ENCODE measurements at places on chromosomes 12 and 14. TPM values are rescaled to one million over a fixed set of nuclear protein-coding genes. Genes with fewer than 3 reads are reported as not detected.

DNA sequence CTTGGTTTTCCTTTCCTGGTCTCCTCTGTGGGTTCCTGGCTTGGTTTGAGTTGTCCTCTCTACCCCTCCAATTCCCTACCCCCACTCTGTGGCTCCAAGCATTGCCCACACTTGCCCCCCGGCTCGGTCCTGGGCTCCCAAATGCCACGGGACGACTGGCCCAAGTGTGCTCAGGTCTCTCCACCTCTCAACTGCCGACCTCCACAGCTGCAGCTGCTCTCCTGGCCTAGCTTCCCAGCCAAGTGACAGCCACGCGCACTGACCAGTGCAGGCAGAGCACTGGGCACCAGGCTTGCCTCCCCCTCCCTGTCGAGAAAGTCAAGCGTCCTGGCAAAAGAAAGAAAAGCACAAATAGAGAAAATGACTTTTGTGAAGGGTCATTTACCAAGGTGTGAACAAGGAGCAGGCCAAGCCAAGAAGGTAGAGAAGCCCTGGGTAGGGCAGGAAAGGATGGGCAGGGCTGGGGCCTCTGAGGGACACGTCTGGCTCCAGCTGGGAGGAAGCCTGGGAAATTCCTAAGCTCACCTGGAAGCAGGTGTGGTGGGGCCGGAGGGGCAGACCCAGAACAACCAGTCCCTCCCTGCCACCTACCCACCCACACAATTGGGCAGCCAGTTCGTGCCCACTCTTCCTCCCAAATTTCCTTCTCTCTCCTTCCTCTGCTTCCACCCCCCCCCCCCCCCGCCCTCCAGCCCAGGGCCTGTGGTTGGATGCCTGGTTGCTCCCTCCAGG, 1.8 kb upstream of the CEP170B start:
- no peak overlapping the region for H3K4me3 ChIP-seq
- H3K27me3 ChIP-seq, result no peaks in the 10 kb centered on the region
- no peak overlapping the region for H3K27ac ChIP-seq
- H3K4me1 ChIP-seq, result peaks cover 25% of the 10 kb centered on the region
- no peaks in the 10 kb centered on the region for H3K36me3 ChIP-seq

DNA sequence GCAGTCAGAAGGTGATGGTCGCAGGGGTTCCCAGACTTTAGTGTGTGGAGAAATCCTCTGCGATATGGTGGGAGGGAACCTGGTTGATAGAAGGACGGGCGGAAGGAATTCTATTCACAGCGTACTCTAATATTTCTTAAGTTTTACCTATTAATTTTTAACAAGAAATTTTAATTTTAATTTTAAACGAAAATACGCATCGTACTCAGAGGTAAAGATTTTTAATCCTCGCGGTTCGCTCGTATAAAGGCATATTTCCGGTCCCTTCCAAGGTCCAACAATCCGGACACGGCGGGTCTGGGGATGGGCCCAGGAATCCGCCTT, 338 bp upstream of the SLC48A1 start:
- no peaks in the 10 kb centered on the region for H3K27me3 ChIP-seq
- peak overlapping the region; percentile 98 for H3K4me3 ChIP-seq
- DNase-seq, result no peak
- peak overlapping the region; percentile 89 for H3K27ac ChIP-seq
- peaks cover 45% of the 10 kb centered on the region for H3K4me1 ChIP-seq

DNA sequence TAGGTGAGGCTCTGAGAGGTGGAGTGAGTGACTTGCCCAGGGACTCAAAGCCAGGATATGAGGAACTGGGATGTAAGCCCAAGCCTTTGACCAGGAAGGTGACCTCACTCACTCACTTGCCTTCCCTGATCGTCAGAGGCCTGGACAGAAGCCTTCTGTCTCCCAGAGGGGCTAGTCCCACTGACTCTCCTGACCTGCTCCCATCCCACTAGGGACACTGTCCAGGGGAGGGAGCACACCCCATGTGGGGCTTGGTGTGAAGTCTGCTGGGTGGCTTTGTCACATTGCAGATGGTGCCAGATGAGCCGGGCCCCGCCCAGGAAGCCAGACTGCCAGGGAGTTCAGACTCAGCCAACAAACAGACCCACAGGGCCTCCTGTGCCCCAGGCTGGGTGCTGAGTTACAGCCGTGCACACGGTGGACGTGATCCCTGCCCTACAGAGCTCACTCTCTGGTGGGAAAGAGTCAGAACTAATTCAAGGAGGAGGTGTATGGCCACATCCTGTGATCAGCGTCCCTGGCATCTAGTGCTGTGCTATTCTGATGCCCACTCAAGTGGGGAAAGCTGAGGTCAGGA, 28.3 kb downstream of the MMAB start:
- H3K4me1 ChIP-seq, result no peaks in the 10 kb centered on the region
- no peak overlapping the region for H3K27ac ChIP-seq
- H3K36me3 ChIP-seq, result peaks cover under 1% of the 10 kb centered on the region
- no peak overlapping the region for H3K4me3 ChIP-seq
- peaks cover 15% of the 10 kb centered on the region for H3K27me3 ChIP-seq

GRCh38 chr12:106867651-106868050, 88.1 kb upstream of the TMEM263 start:
- no peak overlapping the region for H3K4me3 ChIP-seq
- H3K27me3 ChIP-seq, result no peaks in the 10 kb centered on the region
- no peaks in the 10 kb centered on the region for H3K36me3 ChIP-seq

- no peaks in the 10 kb centered on the region for H3K4me1 ChIP-seq
- no peaks in the 10 kb centered on the region for H3K27me3 ChIP-seq
- H3K36me3 ChIP-seq, result no peaks in the 10 kb centered on the region
- no peak overlapping the region for H3K27ac ChIP-seq
- no peak for DNase-seq
Observed at GRCh38 chr12:54759751-54760150, 94.6 kb upstream of the MUCL1 start.

DNA sequence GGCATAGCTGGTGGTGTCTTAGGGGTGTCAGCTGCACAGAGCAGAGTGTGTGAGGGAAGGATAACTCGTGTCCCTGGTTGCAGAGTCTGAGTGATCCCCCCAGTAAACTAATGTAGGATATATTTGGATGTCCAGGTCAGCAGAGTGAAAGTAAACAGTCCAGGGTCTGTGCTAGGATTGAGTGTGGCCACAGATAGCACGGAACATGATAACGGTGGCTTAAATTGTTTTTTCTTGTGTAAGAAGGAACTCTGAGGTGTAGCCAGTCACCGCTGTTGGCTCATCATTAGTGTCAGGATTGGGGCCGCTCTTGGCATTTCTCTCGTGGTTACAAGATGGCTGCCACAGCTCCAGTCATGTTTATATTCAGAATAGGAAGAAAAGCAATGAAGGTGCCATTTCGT, 97.3 kb downstream of the DERA start:
- H3K27ac ChIP-seq, result no peak overlapping the region
- peaks cover 9% of the 10 kb centered on the region for H3K4me1 ChIP-seq
- no peaks in the 10 kb centered on the region for H3K27me3 ChIP-seq
- H3K36me3 ChIP-seq, result peaks cover 8% of the 10 kb centered on the region

SERPINA6 gene
- polyA plus RNA-seq, result not detected

- H3K27ac ChIP-seq, result no peak overlapping the region
- no peaks in the 10 kb centered on the region for H3K36me3 ChIP-seq
- H3K4me1 ChIP-seq, result peaks cover 9% of the 10 kb centered on the region
- no peak for DNase-seq
- H3K27me3 ChIP-seq, result no peaks in the 10 kb centered on the region
- no peak overlapping the region for H3K4me3 ChIP-seq
Observed at GRCh38 chr12:23561364-23562345, 387.8 kb downstream of the SOX5 start.

TCL1A gene
- not detected for polyA plus RNA-seq

DNA sequence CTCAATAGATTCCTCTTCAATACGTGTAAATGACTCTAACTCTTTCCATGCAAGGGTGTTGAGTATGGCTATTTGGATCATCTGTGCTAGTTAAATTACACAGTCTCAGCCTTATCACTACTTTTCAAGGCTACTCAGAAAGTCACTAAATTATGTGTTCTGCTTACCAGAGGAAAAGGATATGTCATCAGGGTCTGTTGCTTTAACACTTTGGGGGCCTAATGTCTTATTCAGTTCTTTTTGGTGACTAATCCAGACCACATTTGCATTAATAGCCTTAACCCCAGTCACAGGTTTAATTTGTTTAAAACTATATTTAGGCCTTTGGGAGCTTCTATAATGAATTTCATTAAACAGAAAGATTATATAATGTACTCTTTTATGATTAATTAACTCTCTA, 649.3 kb downstream of the RPS29 start:
- peaks cover 34% of the 10 kb centered on the region for H3K4me1 ChIP-seq
- H3K4me3 ChIP-seq, result no peak overlapping the region
- no peaks in the 10 kb centered on the region for H3K36me3 ChIP-seq

GRCh38 chr12:6122201-6122600, 2.3 kb downstream of the VWF start:
- H3K4me3 ChIP-seq, result peak overlapping the region; percentile 1
- H3K4me1 ChIP-seq, result no peaks in the 10 kb centered on the region
- no peak overlapping the region for H3K27ac ChIP-seq
